ENCODE measurements at places on chromosomes 7 and 10.

- peaks cover 16% of the 10 kb centered on the region for H3K36me3 ChIP-seq
- H3K27ac ChIP-seq, result no peak overlapping the region
- no peaks in the 10 kb centered on the region for H3K27me3 ChIP-seq
- no peak for DNase-seq
- H3K4me1 ChIP-seq, result peaks cover 33% of the 10 kb centered on the region
- no peak overlapping the region for H3K4me3 ChIP-seq
These were observed 86.7 kb upstream of the ADRB1 start for GRCh38 chr10:113957013-113957412.

DNA sequence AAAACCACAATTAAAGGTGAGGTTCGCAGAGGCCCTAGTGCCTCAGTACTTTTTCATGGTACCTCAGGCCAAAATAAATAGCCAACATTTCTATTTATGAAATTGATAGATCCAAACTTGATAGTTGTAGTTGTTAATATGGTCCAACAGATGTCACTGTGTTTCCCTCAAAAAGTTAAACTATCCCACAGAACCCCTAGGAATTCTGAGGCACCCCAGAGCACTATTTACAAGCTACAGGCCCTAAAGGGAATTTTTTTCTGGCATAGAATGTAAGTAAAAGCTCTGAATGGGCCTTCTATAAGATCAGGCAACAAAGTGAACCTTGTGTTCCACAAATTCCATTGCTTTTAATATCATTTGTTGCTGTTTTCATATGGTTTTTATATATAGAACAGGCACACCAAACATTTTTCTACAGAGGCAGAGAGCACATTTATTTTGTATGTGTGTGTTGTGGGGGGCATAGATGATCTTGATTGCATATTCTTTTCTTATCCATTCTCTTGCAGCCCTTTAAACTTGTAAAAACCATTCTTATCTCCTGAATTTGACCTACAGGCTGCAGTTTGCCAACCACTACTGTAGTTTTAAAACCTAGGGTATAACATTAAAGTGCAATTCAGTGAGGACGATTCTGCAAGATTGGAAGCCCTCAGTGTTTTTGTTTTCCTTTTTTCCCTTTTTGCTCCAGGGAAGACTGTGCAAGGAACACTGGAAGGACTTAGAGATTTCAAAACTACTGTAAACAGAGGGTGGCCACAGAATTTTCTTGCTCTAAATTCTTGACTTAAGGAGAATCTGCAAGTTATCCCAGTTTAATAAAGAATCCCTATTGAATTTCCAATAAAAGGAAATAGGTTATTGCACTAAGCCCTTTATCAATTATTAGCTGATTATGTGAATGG, 3.5 kb upstream of the ARL4A start:
- peak overlapping the region; percentile 48 for H3K27ac ChIP-seq
- H3K27me3 ChIP-seq, result no peaks in the 10 kb centered on the region
- DNase-seq, result no peak
- peaks cover 19% of the 10 kb centered on the region for H3K4me1 ChIP-seq
- no peak overlapping the region for H3K4me3 ChIP-seq

- DNase-seq, result no peak
- peaks cover 32% of the 10 kb centered on the region for H3K36me3 ChIP-seq
- no peak overlapping the region for H3K27ac ChIP-seq
- peaks cover 15% of the 10 kb centered on the region for H3K27me3 ChIP-seq
These were observed 1.6 kb upstream of the DNAJB6 start for GRCh38 chr7:157335236-157335635.

DNA sequence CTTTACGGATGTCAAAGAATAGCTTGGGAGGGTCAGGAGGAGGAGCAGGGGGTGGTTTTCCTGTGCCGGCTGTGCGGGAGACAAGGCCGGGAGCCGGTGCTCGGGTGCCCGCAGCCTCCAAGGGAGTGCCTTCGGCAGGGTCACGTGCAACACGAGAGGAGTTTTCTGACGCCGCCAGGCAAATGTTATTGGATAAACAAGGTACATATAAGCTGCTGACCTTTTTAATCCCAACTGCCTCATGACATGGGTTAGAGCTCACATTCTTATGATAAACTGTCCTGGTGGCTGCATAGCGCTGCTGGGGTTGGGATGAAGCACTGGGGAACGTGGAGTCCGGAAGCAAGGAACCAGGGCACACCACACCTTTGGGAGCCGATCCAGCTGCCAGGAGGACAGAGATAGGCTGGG, 124.8 kb upstream of the PDLIM1 start:
- no peak overlapping the region for H3K4me3 ChIP-seq
- H3K27me3 ChIP-seq, result no peaks in the 10 kb centered on the region
- no peak for DNase-seq
- H3K36me3 ChIP-seq, result no peaks in the 10 kb centered on the region

DNA sequence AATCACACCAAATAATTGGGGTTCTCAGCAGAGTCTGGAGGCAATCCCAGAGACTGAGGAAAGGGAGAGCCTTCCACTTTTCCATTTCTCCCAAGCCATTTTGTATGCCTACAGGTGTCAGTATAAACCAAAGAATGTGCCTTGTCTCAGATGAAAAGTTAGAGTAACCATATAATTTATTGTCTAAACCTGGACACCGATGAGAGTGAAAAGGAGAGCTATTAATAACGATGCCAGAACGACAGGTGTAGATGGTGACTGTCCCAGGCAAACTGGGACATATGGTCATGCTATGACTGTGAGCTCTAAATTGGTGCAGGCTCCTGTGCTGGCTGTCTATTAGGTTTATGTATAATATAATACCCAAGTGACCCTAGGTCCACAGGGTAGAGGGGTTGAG, 219.6 kb downstream of the ARHGAP12 start:
- no peaks in the 10 kb centered on the region for H3K36me3 ChIP-seq
- no peaks in the 10 kb centered on the region for H3K4me1 ChIP-seq
- no peak for DNase-seq
- no peaks in the 10 kb centered on the region for H3K27me3 ChIP-seq
- no peak overlapping the region for H3K4me3 ChIP-seq

DNA sequence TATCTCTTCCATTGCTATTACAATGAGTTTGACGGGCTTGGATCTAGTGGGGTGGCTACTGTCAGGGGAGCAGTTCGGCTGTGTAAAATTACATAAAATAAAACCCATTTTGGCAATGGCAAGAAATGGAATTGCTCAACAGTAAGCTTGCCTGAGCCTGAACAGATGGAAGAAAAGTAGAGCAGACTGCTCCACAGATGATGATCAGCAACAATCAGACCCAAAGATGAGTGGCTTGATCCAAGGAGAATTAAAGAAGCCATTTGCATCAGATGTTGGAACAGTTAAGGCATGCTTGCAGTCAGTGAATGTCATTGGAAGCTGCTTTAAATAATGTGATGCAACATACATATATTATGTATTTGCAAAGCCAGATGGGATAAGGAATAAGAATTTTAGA, 256.6 kb upstream of the SMIM30 start:
- H3K36me3 ChIP-seq, result no peaks in the 10 kb centered on the region
- no peaks in the 10 kb centered on the region for H3K27me3 ChIP-seq
- no peak overlapping the region for H3K27ac ChIP-seq
- no peak overlapping the region for H3K4me3 ChIP-seq
- H3K4me1 ChIP-seq, result no peaks in the 10 kb centered on the region

GRCh38 chr7:2445047-2445446, 31.2 kb downstream of the GRIFIN start:
- no peak overlapping the region for H3K27ac ChIP-seq
- peaks cover 23% of the 10 kb centered on the region for H3K4me1 ChIP-seq
- no peaks in the 10 kb centered on the region for H3K27me3 ChIP-seq
- H3K36me3 ChIP-seq, result peaks cover 12% of the 10 kb centered on the region
- no peak for DNase-seq
- no peak overlapping the region for H3K4me3 ChIP-seq

DNA sequence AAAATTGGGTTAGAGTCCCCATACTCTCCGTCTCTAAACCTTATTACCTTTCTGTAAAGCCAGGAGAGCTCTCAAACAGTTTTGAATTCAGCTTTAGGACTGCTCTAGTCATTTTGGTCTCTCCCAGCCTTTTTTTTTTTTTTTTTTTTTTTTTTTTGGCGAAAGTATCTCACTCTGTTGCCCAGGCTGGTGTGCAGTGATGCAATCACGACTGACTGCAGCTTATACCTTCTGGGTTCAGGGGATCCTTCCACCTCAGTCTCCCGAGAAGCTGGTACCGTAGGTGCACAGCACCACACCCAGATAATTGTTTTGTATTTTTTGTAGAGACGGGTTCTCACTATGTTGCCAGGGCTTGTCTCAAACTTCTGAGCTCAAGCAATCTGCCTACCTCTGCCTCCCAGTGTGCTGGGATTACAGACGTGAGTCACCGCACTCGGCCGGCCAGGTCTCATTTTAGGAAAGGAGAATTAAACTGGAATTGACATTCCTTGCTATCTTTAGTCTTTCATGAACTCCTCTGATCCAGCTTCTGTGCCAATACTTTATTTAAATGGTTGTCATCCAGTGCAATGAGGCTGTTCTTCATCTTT, 31.4 kb upstream of the RSU1 start:
- H3K36me3 ChIP-seq, result peaks cover 6% of the 10 kb centered on the region
- no peaks in the 10 kb centered on the region for H3K4me1 ChIP-seq
- no peak overlapping the region for H3K27ac ChIP-seq
- H3K4me3 ChIP-seq, result no peak overlapping the region

GRCh38 chr7:611281-611810, 91.7 kb upstream of the PDGFA start:
- H3K4me1 ChIP-seq, result peaks cover 30% of the 10 kb centered on the region
- H3K36me3 ChIP-seq, result peaks cover 5% of the 10 kb centered on the region
- no peaks in the 10 kb centered on the region for H3K27me3 ChIP-seq
- no peak overlapping the region for H3K4me3 ChIP-seq

GRCh38 chr10:47033081-47033480, 121.9 kb downstream of the PTPN20 start:
- no peak overlapping the region for H3K27ac ChIP-seq
- DNase-seq, result no peak
- peaks cover 2% of the 10 kb centered on the region for H3K36me3 ChIP-seq
- no peaks in the 10 kb centered on the region for H3K4me1 ChIP-seq
- H3K4me3 ChIP-seq, result no peak overlapping the region

GRCh38 chr7:78434281-78434680, 635.7 kb downstream of the PHTF2 start:
- H3K4me3 ChIP-seq, result no peak overlapping the region
- no peaks in the 10 kb centered on the region for H3K36me3 ChIP-seq
- H3K4me1 ChIP-seq, result no peaks in the 10 kb centered on the region
- H3K27me3 ChIP-seq, result no peaks in the 10 kb centered on the region
- no peak overlapping the region for H3K27ac ChIP-seq

- DNase-seq, result no peak
- H3K36me3 ChIP-seq, result no peaks in the 10 kb centered on the region
- H3K27ac ChIP-seq, result no peak overlapping the region
- H3K4me3 ChIP-seq, result no peak overlapping the region
- peaks cover 18% of the 10 kb centered on the region for H3K4me1 ChIP-seq
- H3K27me3 ChIP-seq, result peaks cover 38% of the 10 kb centered on the region
These were observed 46.8 kb downstream of the RBM17 start for GRCh38 chr10:6135589-6136168.

DNA sequence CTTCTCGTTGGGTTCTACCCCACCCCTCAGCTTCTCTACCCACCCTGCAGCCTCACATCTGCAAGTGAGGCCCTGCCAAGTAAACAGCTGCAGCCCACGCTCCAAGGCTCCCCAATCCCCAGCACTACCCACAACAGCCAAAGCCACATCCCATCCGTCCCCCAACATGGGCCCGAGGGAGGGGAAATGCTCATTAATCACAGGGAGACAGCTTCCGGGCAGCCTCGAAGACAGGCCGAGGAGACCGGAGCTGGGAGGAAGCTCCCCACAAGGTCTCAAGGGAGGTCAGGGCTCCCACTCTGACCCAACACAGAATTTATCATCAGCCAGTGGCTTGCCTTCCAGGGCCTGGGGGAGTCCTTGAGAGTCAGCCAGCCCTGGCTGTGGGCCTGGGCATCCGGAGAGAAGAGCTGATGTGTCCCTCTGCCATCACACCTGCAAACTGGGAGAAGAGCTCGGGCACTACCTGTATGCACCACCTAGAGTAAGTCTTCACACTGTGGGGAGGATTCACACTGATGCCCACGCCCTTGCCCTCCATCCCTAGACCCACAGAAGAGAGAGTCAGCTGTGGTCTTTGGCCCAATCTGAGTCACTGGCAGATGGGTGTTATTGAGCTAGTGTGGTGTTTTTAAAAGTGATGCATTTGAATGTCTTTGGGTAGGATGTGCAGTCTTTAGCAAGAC, 115.5 kb upstream of the ZMIZ1 start:
- no peak for DNase-seq
- no peak overlapping the region for H3K4me3 ChIP-seq
- no peaks in the 10 kb centered on the region for H3K4me1 ChIP-seq
- H3K27ac ChIP-seq, result no peak overlapping the region
- H3K27me3 ChIP-seq, result no peaks in the 10 kb centered on the region

- H3K27ac ChIP-seq, result no peak overlapping the region
- H3K36me3 ChIP-seq, result no peaks in the 10 kb centered on the region
- H3K4me3 ChIP-seq, result no peak overlapping the region
- no peak for DNase-seq
- no peaks in the 10 kb centered on the region for H3K4me1 ChIP-seq
These were observed 145.4 kb upstream of the ADARB2 start for GRCh38 chr10:1882728-1883127.

DNA sequence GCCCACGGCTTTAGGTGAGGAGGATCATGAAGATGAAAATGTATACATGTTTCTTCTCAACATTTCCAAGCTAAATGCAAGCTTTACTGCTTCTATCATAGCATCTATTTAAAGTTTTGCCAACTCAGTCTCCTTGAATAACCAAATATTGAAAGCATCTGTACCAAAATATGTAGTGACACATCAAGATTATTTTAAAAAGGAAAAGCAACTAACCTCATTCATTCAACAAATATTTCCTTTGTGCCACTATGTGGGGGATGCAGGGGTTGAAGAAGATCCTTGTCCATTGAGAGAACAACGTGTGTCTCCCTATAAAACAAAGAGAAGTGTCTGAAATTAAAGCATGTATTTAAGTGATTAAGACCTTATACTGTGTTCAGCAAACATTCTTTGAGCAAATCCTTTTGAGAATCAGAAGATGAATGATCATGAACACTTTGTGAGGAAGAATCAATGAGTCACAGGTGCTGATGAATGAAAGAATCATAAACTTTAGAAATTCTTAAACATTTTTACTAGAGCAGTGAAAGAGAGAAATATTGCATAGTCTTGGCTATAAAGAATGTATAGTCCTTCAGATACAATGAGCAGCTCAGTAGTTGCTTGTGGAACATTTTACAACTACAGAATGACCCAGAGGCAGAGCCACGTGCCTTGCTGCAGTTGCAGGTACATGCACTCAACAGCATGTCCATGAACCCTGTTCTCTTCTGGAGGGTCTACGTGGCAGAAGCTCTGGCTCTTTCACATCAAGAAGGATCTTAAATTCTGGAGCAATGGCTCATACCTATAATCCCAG, 13.9 kb downstream of the TAS2R60 start:
- peaks cover 36% of the 10 kb centered on the region for H3K27me3 ChIP-seq
- H3K27ac ChIP-seq, result no peak overlapping the region
- H3K4me1 ChIP-seq, result no peaks in the 10 kb centered on the region
- DNase-seq, result no peak

- DNase-seq, result no peak
- peaks cover 15% of the 10 kb centered on the region for H3K27me3 ChIP-seq
- H3K4me1 ChIP-seq, result no peaks in the 10 kb centered on the region
These were observed 72.2 kb downstream of the GTF2IRD1 start for GRCh38 chr7:74525881-74526280.
